ELF-1 (cell line): ENCODE measurements at places on chromosomes 2 and 18.

DNA sequence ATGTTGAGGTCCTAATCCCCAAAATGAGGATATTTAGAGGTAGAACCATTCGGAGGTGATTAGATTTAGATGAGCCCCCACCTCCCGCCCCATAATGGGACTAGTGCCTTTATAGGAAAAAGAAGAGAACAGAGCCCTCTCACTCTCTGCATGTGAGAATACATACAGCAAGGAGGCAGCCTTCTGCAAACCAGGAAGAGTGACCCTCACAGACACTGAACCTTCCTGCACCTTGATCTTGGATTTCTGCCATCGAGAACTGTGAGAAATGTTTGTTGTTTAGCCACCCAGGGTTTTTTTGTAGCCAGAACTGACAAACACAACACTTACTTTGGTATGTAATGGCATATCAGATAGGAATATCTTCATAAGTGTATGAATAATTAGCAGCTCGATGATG lies 83.7 kb downstream of the XIRP2 start:
- DNase-seq: no peak

DNA sequence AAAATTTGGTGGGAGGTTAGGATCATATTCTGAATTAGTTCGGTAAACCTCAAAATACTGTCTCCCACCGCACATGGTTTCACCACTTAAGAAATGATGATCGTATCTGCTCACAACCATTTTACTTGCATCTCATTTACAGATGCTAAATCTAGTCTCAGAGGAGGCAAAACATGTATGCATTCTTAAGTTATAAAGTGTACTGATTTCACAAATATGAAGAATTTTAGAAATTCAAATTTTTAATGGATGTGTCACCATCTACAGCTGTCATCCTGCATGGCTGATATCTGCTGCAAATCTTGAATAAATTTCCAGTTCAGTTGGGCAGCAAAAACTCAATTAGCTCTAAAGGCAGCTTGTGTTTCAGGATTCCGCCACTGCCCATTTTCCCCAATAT lies 243.3 kb upstream of the KCNJ3 start:
- no peak for DNase-seq

DNA sequence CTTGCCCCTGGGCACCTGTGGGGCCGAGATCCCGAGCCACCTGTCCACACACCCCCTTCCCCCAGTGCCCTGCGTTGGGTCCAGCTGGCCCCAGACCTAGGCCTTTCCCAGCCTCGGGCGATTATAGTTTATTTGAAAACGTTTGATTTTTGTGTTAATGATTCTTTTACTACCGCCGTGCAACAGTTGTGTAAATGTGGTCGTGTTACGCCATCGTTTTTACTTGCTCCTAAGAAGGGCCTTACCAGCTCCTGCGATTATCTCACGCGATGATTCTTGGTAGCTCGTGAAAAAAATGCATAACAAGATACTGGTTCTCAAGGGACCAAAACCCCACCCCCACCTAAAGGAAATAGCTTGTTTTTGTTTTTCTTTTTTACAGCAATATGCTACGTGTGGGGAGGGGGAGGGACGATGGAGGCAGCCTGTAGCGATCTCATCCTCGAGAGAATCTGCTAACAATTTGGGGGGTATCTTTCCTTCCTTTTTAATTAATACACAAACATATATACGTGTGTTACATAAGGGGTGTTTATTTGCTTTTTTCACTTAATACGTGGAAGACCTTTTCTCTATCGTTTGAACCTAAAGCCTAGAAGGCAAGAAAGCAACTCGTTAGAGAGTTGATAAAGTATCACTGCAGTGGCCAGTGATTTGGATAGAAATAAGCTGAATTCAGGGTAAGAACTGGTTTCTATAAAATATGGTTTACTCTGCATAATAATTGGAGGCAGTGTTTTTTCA lies 1.0 kb downstream of the ZDBF2 start:
- peak; percentile 60 for DNase-seq

DNA sequence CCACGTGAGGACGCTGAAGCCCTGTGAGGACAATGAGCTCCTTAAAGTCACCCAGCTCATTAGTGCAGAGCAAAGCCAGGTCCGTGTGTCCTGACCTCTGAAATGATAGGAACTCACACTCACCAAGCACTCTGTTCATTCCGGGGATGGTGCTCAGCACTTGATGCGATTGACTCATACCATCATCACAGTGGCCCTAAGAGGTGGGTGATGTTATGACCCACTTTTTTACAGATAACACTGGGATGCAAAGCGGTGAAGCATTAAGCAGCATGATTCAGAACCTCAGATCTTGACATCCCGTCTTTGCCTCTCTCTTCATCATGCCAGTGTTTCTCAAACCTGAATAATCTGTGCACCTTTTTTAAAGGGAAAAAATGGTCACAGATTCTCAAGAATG lies 234.8 kb downstream of the ALPK2 start:
- no peak for DNase-seq

GRCh38 chr2:181596556-181596955 lies 60.3 kb downstream of the CERKL start:
- DNase-seq: no peak

DNA sequence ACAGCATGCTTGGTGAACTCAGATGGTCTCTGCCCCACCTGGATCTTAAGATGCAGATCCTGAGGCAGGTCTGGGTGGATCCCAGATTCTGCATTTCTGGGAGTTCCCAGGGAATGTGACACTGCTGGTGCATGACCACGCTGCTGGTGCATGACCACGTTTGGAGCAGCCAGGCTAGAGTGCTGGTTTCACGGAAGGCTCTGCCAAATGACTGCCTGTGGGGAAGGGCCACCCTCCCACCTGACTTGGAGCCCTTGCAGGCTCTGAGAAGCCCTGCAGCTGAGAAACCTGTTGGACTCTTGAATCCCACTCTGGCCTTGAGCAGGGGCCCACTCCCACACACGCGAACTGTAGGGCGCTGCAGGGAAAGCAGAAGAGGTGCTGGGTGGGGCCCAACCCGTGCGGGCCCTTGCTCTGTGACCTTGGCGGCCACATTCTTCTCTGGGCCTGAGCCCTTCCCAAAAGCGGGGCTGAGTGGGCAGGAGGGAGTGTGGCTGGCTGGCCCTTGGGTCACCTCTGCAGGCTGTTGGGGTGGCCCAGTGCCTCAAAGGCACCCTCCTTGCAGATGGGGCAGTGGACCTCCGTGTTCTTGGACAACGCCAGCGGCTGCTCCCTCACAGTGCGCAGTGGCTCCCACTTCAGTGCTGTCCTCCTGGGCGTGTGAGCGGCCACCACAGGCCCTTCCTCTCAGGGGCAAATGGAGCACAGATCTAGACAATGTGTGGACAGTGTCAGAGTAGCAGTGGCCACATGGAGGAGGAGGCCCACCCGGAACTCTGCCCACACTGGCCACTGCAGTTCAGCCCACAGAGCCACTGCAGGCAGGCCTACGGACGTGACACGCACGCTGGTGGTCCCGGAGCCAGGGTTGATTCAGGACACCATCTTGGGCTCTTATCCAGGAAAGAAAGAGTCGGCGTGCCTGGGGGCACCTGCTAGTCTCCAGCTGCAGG lies 7.9 kb downstream of the ERFE start:
- no peak for DNase-seq

DNA sequence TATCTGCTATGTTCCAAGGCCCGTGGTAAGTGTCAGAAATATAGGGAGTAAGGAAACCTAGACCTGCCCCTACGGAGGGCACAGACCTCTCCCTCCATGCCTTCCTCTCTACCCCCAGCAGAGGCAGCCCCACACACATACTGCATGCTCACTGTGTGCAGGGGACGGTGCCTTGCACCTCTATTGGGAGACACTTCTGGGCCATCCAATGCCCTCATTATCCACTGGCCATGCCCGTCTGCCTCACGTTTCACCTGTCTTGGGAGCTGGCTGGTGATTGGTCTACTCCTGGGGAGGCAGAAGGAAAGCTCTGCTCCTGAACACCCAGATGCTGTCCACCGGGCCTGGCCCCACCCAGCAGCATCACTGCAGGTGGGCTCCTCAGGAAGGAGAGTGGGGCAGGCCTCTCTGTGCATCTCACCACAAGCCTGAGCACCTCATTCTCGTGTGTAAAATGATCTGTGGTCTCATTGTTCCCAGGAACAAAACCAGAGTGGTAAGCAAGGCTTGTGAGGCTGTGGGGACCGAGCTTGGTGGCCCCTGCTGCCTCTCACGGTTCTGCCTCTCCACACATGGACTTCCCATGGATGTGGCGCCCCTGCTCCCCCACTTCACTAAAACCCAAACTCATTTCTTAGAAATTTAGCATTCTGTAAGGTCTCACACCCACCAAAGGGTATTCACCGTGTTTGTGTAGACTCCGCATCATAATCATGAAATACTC lies 312.5 kb upstream of the HS6ST1 start:
- DNase-seq: no peak

GRCh38 chr2:62824388-62824787 lies 118.9 kb downstream of the EHBP1 start:
- DNase-seq: no peak

DNA sequence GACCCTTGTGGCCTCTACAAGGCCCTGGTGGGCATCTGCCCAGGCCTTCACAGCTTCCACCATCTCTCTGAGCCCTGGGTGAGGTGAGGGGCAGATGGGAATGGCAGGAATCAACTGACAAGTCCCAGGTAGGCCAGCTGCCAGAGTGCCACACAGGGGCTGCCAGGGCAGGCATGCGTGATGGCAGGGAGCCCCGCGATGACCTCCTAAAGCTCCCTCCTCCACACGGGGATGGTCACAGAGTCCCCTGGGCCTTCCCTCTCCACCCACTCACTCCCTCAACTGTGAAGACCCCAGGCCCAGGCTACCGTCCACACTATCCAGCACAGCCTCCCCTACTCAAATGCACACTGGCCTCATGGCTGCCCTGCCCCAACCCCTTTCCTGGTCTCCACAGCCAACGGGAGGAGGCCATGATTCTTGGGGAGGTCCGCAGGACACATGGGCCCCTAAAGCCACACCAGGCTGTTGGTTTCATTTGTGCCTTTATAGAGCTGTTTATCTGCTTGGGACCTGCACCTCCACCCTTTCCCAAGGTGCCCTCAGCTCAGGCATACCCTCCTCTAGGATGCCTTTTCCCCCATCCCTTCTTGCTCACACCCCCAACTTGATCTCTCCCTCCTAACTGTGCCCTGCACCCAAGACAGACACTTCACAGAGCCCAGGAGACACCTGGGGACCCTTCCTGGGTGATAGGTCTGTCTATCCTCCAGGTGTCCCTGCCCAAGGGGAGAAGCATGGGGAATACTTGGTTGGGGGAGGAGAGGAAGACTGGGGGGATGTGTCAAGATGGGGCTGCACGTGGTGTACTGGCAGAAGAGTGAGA lies 2.0 kb downstream of the PROC start:
- DNase-seq: no peak

DNA sequence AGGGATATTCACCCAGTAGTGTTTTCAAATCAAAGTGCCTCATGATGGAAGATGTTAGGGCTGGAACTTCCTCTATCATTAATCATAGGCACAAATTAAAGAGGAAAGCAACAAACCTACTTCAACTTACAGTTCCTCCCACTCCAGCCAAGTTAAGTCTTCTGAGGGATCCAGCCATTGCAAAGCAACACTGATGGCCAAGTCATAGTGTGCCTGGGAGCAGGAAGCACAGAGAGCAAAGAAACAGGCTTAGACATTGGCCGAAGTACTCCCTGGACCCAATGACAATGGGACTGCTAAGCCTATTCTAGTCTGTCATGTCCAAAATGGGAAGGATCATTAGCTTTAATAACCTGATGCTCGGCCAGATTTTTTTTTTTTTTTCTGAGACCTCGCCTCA lies 7.0 kb downstream of the C2orf80 start:
- no peak for DNase-seq

DNA sequence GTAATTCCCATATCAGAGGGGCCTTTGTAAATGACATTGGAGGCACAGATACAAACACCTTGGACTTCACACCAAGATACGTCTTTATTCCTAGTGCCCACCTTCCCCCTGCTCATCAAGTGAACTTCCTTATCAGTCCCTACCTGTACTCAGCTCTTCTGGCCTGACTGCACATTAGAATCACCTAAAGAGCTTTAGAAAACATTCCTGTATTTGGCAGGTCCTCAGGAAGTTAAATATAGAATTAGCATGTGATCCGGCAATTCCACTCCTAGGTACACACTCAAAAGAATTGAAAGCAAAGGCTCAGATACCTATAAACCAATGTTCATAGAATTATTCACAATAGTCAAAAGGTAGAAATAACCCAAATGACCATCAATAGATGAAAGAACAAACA lies 46.6 kb downstream of the ALK start:
- DNase-seq: no peak

GRCh38 chr2:49035481-49035880 lies 118.8 kb downstream of the FSHR start:
- DNase-seq: no peak

DNA sequence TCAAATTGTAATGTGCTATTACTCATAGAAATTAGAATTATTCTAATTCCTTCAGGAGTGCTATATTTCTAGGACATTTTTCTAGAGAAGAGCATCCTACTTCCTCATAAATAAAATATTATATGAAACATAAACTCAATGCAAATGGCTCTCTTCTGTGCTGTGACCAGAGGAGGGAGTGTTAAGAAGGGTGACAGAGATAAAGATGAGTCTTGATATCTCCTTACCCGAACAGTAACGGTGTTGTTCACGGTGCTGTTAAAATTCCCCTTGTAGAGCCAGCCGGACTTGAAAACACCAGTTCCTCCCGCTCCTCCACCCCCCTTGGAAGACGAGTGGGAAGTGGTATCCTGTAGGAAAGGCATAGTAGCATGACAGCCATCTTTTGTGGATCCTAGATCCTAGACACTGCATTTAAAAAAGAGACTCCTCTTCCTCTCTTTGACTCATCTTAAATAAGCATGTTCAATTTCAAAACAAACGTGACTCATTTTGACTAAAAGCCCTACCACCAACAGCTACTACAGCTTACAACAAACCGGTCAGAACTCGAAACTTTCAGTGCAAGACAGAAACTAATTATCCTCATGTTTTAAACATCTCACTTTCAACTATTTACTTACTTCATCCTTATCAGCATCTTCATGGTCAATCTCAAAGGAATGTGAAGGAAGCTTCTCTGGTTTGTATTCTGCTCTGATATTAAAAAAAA lies 156.3 kb downstream of the DOCK10 start:
- no peak for DNase-seq

DNA sequence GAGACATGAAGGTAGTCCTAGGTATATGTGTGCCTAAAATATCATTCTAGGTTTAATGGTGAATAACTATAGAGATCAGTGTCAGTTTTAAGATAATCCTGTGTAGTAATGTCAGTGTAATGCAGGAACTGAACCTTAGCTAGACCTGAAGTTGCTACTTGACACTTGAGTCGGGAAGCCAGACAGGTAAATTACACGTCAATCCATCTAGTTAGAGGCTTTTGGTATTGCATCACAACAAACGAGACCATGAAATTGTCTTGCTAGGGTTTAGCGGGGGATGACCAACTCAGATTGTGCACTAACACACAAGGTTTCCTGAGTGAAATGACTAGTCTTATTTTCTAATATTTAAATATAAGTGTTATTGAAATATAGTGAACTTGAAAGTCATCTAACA lies 2.0 kb downstream of the YPEL5 start:
- peak; percentile 19 for DNase-seq
